Non-pigmented ciliary epithelial cell (primary cell): ENCODE measurements at places on chromosomes 7 and 10.

GRCh38 chr10:103703941-103704919 is 151.1 kb downstream of the SH3PXD2A start:
- DNase-seq: no peak

- DNase-seq: no peak
Observed at GRCh38 chr7:133313575-133313974, 60.7 kb downstream of the EXOC4 start.

DNA sequence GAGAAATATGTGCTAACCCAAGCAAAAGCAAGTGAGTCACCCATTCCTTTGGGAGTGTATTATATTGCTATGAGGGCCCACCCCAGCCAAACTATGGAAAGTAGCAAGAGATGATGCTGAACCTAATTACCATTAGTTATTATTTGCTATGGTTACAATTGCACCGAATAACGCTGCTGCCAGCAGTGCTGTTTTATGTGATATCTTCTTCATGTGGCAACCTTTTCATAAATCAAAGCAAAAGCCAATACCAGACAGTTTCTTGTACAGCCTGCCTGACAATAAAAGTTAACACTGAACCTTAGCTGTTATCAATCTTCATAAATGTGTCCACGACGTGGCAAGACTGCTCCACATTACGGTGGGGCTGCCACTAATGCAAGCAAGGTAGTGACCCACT is 241.7 kb upstream of the PLXNA4 start:
- no peak for DNase-seq

DNA sequence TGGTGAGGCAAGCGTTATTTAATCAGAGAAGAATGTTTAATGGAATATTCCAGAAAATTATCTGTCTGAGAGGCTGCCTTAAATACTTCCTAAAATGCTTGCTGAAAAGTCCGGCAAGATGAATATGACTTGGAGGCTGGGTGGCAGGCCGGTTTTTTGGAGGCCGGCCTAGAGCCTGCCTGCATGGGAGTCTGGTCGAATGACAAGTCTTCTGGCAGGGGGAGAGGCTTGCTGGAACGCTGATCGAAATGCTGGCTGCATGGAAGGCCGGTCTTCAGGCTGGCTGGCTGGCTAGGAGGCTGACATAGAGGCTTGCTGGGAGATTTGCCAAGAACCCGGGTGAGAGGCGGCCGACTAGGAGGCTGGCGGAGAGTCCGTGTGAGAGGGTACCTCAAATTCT is 135.7 kb downstream of the OR13A1 start:
- DNase-seq: no peak

DNA sequence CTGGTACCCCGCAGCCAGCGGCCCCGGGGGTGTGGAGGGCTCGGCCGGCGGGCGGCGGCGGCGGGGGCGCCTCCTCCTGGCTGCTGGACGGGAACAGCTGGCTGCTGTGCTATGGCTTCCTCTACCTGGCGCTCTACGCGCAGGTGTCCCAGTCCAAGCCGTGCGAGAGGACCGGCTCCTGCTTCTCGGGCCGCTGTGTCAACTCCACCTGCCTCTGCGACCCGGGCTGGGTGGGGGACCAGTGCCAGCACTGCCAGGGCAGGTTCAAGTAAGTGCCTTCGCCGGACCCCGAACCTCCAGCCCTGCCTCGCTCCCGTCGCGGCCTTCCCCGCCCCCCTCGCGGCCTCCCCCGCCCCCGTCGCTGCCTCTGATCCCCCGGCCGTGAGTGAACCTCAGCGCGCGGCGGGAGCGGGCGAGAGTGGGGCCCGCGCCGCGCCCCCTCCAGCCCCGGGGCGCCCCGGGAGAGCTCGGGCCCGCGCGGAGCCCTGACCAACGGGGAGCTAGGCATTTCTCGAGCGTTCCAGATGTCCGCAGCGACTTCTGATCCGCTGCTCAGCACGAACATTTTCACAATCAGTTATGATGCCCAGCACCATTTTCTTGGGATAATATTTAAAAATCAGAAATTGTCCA is 727 bp downstream of the ATRNL1 start:
- no peak for DNase-seq

DNA sequence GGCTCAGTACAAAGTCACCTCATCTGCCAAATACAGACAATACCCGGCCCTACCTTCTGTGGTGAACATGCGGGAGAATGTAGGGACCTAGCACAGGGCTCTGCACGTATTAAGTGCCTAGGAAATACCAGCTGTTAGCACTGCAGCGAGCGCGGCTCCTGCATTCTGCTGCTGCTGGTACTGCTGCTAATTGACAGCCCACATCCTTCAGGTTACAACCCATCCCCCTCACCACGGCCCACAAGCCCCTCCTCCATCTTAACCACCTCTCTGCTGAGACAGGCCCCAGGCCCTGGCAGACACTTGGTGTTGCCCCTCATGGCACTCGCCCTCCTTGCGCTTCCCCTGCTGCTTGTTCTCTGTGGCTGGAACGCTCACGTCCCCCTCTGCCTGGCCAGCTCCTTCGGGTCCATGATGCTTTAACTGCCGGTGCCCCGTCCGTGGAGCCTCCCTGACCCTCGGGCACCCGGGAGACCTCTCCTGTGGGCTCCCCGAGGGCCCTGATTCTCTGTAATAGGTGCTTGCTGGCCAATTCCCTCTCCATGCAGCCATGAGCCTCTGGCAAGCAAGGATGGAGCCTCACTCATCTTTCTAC is 53.3 kb upstream of the LOXL4 start:
- no peak for DNase-seq

- peak; percentile 27 for DNase-seq
Observed at GRCh38 chr7:98922392-98923187, 44.3 kb downstream of the TRRAP start.

DNA sequence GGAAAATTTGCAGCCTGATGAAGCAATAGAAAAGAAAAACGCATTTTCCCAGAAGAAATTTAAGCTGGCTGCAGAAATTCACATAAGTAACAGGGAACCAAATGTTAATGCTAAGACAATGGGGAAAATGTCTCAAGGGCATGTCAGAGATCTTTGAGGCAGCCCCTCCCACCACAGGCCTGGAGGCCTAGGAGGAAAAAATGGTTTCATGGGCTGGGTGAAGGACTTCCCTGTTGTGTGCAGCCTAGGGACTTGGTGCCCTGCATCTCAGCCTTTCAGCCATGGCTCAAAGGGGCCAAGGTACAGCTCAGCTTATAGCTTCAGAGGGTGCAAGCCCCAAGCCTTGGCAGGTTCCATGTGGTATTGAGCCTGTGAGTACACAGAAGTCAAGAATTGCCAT is 476.1 kb upstream of the DPP6 start:
- no peak for DNase-seq

DNA sequence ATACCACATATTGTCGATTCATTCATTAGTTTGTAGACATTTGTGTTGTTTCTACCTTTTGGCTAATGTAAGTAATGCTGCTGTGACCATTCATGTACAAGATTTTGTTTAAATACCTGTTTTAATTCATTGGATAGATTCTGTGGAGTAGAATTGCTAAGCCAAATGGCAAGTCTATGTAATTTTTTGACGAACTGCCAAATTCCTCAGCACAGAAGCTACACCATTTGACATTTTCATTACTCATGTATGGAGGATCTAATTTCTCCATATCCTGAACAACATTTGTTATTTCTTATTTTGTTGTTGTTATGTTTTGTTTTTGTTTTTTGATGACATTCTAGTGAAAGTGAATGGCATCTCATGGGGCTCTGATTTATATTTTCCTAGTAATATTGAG is 1351.3 kb upstream of the SORCS1 start:
- DNase-seq: no peak

DNA sequence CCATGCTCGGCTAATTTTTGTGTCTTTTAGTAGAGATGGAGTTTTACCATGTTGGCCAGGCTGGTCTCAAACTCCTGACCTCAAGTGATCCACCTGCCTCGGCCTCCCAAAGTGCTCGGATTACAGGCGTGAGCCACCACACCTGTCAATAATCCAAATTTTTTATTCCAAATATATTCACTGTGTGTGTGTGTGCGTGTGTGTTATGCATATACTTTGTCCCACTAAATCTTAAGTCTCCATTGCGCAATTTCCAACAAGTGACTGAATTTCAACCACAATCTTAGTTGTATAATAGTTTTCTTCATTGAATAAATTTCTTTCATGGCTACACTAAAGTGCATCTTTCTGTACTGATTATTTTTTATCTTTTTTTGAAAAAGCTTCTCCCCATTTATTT is 2.7 kb downstream of the KRIT1 start:
- no peak for DNase-seq

- no peak for DNase-seq
Observed at GRCh38 chr10:96233959-96234358, 37.4 kb downstream of the BLNK start.

DNA sequence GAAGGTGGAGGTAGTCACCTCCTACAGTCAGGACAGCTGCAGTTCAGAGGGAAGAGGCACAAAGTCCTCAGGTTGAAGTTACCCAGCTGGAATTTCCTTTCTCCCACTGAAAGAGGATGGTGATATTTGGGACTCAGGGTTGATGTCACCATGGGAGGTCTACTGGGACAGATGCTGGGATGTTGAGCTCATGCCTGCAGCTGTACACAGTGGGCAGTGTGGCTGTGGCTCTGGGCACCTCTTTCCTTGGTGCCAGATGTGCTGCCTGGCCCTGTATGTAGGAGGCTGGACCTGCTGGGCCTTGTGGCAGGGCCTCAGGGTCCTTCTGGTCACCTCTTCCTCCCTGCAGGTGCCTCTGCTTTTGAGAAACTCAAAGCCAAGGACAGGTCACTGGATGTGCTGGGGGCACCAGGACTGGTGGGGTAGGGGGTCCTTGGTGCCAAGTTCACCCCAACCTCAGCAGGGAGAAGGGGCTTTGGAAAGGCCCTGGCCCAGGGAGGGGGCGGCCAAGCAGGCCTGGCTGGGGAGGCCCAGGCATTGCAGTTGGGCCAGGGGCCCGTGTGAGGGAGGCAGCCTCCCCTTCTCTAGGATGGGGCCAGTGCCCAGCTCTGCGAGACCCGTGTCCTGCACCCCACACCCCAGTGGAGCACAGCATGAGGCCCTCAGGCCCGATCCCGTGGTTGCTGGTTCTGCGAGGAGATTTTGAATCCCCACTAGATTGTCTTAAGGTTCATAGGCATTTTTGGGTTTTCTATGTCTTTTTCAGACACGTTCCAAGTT is 103.1 kb downstream of the BMS1 start:
- no peak for DNase-seq

DNA sequence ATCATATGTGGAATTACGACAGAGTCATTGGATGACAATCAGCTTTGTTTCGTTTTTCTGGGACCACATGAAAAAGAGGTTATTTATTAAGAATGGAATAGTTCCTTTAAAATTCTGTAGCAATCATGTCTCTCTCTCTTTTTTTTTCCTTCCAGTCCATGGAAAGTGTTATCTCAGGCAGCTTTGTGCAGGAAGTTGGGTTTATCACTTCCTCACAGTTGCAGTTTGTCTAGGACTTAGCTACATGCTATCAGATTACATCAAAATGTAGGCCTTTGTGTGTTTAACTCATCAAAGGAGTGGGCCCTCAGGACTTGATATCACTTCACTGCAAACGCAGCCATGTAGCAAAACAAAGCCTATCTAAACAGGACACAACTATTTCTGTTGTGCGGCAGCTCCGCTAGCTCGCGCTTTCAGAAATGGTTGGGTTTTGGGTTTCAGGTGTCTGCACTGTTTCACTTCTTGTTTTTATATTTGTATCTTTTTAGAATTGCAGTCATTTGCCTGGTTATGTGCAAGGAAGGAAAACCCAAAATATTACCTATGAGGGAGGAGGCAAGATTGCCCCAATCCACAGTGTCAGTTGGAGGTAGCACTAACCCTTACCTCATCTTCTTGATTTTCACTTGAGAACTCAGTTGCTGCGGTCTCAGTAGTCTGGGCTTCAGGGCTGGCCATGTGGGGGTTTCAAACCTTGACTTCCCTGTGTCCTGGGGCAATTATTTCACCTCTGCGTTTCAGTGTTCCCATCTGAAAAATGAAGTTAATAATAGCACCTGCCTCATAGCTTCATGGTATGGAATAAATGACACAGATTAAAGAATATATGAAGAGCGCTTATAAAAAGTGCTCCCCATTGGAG is 66.7 kb downstream of the HHEX start:
- no peak for DNase-seq

DNA sequence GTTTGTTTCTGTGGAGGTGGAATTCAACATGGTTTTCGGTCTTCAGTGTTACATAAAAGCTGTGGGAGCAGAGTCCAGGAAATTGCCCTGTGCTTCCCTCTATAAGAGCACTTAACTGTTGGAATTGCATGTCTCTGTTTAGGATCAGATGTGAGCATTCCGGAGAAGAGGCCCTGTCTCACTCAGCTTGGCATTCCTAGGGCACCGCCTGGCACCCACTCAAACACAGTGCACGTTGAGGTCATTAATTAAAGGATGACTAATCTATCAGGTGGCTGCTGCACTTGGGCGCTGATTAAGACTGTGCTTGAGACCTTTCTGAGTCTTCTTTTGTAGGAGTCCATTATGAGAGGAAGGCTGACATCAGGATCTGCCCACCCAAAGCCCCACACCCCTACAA is 82.8 kb upstream of the VIPR2 start:
- DNase-seq: no peak

- DNase-seq: no peak
Observed at GRCh38 chr7:82578430-82578829, 134.9 kb upstream of the CACNA2D1 start.

DNA sequence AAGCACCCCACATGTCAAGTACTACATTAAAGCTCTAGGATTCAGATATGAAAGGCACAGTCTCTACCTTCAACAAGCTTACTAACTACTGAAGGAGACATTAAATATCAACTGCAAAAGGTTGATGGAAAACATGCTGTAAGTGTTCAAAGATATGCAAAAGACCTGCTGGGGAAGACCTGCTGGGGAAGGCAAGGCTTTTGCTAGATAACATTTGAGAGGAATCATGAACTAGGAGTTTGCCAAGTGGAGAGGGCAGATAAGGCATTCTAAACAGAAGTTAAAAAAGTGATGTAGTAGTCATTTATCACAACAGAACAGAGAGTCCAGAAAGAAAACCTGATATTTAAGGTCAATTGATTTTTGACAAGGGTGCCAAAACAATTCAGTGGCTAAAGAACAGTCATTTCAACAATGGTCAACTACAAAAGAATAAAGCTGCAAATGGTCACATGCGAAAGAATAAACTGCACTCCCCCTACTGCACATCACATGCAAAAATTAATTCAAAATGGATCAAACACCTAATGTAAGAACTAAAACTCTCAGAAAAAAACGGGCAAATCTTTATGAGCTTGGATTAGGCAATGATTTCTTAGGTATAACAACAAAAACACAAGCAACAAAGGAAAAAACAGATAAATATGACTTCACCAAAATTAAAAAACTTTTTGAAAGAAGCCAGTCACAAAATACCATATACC is 23.0 kb upstream of the MSS51 start:
- DNase-seq: no peak

GRCh38 chr7:110522061-110522760 is 568.7 kb upstream of the LRRN3 start:
- no peak for DNase-seq

GRCh38 chr10:91022924-91023699 is 102.2 kb upstream of the ANKRD1 start:
- no peak for DNase-seq

DNA sequence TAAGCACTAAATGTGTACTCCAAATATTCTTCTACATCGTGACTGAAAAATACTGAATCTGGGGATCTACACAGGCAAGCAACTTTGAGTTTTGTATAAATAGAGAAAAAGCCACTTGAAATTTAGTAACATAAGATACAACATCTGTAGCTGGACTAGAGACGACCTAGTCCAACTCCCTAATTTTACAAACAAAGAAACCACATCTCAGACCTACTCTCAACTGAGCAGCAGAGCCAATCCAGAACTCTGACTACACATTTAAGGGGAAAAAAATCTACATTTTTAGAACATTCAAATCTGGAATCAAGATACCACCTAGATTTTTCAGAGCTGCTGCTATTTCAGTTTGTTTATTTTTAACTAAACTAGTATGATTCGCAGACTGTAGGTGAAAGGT is 88.9 kb downstream of the CABCOCO1 start:
- no peak for DNase-seq
